ENCODE measurements at places on chromosomes 3 and 15.

GRCh38 chr3:133877221-133877620 is 18.5 kb downstream of the RAB6B start:
- no peak for DNase-seq

GRCh38 chr15:73560501-73561117 is 72.6 kb downstream of the NPTN start:
- DNase-seq: peak; percentile 6

DNA sequence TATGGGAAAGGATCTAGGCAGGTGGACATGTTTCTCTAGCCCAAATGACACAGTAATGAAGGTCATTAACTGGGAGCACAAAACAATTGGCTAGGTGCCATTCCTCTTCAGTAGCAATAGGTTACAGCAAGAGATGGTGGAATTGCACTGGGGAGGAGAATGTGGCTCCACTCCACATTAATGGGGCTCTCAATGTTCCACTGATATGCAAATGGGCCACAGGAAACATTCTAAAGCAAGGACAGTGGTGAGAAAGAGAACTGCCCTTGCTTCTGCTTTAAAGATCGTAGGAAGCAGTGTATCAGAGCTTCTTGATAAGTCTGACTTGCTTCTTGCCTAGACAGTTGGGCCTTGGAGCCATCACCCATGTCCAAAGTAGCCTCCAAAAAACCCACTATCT is 271.4 kb upstream of the PPP2R3A start:
- DNase-seq: no peak

DNA sequence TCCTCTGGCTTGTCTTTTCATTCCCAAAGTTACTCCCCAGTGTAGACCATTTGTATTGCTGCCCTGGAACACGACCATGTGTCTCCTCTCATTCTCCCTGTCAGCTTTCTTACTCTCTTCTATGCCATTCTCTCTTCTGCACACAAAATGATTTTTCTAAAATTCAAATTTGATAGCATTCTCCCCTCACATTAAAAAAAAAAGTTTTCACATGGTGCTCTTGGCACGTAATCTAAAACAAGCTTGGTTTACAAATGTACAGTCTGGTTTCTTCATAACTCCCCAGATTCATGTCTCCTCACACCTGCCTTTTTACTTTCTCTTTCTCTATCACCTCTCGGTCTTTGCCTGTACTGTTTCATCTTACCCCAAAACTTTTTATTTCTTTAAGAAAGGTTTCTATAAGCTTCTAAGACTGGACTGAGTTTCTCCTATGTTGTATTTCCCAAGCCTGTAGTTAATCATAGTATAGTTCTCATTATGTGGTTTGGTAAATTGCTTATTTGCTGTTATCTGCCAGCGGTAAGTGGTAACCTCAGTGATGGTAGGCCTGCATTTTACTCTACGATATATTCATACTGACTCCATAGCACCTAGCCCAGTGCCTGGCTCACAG is 31.2 kb downstream of the BCHE start:
- DNase-seq: no peak

GRCh38 chr3:9241956-9242355 is 7.5 kb downstream of the SRGAP3 start:
- DNase-seq: no peak

GRCh38 chr3:35965908-35966307 is 326.6 kb downstream of the ARPP21 start:
- peak; percentile 3 for DNase-seq

- DNase-seq: no peak
Measured at GRCh38 chr3:191425322-191425734, 35.6 kb upstream of the PYDC2 start.

- DNase-seq: no peak
Measured at GRCh38 chr3:9205345-9206143, 43.9 kb downstream of the SRGAP3 start.

DNA sequence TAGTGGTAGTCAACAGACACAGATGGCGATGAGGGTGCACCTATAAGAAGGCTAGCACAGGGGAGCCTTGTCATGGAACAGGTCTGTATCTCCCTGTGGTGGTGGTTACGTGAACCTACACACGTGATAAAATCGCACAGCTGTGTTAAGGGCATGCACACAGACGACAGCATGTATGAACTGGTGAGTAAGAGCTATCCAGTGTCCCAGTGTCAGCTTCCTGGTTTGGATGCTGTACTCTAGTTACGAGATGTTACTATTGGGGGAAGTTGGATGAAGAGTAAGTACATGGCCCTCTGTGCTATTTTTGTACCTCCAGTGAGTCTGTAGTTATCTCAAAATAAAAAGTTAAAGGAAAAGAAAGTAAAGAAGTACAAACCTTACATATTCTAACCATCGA is 38.2 kb downstream of the MTMR10 start:
- DNase-seq: no peak

DNA sequence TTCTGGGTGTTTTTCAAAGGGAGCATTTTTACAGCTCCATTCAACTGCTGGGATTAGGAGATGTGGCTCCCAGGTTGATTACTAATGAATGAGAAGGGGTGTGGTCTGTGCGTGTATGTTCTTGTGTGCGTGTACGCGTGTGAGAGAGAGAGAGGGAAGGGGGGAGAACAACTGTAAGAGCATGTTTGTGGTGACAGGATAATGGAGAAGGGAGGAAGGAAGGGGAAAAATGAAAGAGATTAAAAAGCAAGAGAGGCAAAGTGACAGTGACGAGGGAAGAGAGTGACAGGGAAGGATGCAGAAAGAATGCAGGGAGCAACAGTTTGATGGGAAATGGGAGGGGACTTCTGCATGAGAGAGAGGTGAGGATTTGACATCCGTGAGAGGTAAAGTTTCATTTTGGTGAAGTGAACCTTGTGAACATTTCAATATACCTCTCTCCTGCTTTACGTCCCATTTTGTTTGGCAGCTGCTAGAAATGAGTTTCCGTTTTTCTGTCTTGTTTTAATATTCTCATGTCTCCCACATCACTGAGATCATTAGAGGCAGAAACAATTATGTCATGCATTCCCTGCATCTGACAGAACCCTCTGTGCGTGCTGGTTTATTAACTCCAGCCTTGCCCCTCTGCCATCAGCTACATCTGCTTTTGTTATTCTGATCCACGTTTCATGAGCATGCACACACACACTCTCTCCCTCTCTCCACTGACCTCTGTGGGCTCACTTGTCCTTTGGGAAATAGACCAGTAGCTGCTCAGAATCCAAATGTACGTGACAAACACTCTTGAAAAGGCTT is 161.6 kb downstream of the GAP43 start:
- DNase-seq: no peak

- DNase-seq: peak; percentile 79
Measured at GRCh38 chr3:172607305-172608121, 84.3 kb upstream of the TNFSF10 start.

GRCh38 chr3:28151608-28152228 is 89.7 kb upstream of the CMC1 start:
- no peak for DNase-seq

GRCh38 chr3:196603683-196604082 is 35.2 kb downstream of the FBXO45 start:
- DNase-seq: no peak
